Bone marrow (tissue), 2 donors: ENCODE measurements at places on chromosomes 13 and 19.
A peak's percentile ranks its signal among the peaks of the same experiment; 100 is the strongest.

- no peak for DNase-seq
Measured at GRCh38 chr13:77521194-77521593, 14.3 kb upstream of the SCEL start.

DNA sequence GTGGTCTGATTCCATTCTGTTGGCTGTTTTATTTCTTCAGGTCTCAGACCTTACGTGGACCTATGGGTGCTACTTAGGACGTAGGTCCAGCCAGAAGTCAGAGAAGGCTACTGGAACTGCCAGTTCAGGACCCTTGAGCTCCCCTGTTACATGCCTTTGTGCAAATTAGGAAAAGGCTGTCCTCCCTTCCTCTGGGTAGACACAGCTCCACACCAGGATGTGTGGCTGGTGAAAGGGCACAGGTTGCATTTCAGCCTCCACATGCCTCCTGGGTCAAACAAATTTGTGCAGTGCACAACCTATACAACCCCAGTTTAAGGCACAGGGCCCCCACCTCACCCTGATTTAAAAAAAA lies 43.9 kb upstream of the MAP3K10 start:
- DNase-seq: no peak

DNA sequence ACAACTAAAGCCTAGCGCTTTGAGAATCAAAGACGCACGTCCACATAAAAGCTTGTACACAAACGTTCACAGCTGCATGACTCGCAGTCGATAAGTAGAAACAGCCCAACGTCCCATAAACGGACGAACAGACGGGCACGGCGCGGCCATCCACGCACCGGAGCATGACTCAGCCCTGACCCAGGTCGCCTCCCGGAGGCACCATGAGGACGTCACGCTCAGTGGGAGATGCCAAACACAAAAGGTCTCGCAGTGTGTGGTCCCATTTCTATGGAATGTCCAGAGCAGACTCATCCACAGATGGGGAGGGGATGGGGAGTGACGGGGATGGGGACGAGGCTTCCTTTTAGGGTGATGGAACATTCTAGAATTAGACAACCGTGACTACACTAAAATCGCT lies 9.4 kb downstream of the POLRMT start:
- no peak for DNase-seq

DNA sequence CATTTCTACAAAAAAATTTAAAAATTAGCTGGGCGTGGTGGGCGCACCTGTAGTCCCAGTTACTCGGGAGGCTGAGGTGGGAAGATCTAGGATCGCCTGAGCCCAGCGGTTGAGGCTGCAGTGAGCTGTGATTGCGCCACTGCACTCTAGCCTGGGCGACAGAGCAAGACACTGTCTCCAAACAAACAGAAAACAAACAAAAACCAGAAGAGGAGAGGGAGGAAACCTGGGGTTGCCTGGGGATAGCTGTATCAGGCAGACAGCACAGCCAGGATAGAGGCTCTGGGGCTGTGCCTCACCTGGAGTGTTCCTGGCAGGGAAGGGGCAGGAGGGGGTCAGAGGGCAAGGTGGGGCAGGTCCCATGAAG lies 2.6 kb upstream of the POLR2E start:
- DNase-seq: no peak

GRCh38 chr19:43586346-43586745 lies 9.6 kb downstream of the IRGQ start:
- DNase-seq: no peak

DNA sequence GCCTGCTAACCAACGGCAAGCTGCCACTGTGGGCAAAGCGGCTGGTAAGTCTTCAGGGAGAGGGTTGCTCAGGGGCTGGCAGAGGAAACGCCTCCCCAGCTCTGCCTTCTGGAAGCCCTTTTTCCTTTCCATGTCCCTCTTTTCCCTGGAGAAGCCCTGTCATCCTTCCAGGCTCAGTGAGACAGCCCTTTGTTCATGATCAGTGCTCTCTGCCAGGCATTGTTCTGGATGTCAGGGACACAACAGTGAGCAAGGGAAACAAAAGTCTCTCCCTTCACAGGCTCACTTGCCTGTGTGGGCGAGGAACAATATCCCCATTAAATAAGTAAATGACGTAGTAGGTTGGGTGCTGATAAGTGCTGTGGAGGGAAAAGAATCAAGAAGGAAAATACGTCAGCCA lies 13.9 kb upstream of the OVOL3 start:
- no peak for DNase-seq

GRCh38 chr13:112910016-112910415 lies 59.0 kb upstream of the MCF2L start:
- no peak for DNase-seq

- DNase-seq: no peak
Measured at GRCh38 chr19:50794876-50795663, 4.9 kb downstream of the ACP4 start.

DNA sequence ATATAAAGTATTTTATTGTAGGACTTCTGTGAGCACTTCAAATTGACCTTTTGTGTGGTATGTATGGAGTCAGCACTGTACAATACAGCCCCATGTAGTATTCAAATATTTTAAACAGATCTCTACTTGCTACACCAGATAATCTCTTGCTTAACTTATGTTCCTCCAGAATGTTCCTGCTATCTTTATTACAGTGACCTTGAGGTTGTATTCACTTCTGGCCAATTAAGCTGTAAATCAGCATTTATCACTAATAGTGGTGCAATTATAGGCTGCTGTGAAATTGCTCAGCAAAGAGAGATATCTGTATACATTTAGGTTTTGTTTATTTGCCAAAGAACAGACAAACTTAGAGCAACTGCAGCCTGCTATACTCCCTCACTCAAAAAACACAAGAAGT lies 1218.6 kb downstream of the PCDH17 start:
- no peak for DNase-seq

GRCh38 chr19:44696939-44697669 lies 1.8 kb upstream of the CEACAM16 start:
- DNase-seq: no peak

DNA sequence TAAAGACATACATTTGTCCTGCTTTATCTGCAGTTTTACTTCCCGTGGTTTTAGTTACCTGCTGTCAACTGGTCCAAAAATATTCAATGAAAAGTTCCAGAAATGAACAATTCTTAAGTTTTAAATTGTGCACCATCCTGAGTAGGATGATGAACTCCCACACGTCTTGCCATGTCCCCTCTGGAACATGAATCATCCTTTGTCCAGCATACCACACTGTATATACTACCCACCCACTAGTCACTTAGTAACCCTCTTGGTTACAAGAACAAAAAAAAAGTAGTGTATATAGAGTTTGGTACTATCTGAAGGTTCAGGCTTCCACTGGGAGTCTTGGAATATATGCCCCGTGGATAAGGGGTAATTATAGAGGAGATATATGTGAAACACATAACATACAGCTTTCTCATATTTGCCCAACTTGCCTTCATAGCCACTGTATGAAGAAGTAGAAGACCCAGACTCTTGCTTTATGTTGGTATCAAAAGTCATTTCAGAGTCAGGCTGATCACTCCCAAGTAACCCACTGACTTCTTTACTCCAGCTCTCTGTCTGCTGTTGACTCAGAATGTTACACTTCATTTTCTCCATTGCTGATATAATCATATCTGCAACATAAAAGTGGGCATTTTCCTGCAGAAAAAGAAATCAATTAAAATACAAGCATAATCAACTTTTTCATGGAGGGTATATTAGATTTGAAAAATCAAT lies 19.3 kb downstream of the RUBCNL start:
- DNase-seq: no peak

- peak; percentile 64 for DNase-seq
Measured at GRCh38 chr19:43765109-43765876, 10.5 kb upstream of the SMG9 start.

- no peak for DNase-seq
Measured at GRCh38 chr13:36850790-36851438, 31.9 kb downstream of the RFXAP start.

DNA sequence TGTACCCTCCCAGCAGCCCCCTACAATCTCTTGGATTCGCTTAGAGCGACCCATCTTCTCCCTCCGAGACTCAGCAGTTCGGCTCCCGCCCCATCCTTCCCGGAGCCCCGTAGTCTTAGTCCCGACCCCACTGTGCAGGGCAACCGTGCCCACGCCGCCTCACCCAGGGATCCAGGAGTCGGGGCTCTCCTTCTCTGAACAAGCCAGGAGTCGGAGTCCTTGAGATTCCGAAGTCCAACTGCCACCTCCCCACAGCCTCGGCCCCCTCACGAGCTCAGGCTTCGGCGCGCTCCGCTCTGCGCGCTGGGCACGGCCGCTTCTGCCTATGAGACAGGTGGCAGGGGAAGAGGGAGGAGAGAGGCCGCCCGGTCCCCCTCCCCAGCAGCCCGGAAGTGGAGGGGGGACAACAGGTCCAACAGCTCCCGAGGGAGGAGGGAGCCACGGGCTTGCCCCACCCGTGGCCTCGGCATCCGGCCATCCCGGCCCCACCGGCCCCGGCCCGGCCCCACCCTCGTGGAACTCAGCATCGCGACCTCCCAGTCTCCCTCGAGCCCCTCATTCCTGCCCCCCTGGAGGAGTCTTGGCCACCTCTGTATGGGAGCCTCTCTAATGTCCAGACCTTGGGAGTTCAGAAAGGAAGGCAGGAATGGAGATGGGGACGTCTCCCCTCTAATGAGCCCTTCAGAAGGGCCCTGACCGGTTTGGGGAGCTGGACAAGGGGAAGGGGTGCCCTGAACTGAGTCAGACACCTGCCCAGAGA lies at the start of gene PHLDB3:
TSS of gene PHLDB3 (minus strand) at position 321 of the 760 bp plus-strand sequence. CDS start 628 bp downstream, outside the sequence.
- DNase-seq: no peak
